Fibroblast of pulmonary artery (primary cell): ENCODE measurements at places on chromosomes 5 and 9.

DNA sequence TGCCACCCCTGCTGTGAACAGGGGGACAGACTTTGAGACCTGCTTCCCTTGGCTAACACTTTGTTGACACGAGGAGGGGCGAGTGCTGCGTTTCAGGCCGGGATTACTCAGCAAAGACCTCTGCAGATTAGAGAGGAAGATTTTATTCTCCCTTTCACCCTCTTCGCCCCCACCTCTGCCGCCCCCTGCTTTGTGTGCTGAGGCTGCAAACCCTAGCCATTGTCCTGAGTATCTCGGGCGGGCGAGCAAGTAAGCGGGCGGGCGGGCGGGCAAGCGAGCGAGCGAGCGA is 6.0 kb downstream of the ISL1 start:
- DNase-seq: no peak

DNA sequence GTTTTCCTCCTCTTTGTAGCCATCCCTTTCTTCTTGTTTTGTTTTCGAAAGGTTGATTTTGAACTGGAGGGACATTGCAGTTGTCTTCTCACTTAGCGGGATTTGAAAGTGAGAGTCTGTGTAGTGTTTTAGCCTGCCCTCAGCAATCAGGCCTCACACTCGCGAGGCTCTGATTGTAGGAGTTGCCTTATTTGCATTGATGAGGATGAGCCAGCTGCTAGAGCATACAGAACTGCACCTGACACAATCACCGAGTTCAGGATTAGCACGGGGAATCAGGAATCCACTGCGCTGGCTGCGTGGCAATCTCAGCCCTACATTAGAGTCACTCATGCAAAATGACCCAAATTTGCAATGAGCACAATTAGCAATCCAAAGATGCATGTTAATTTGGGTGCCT is 122.5 kb upstream of the TMEM161B start:
- DNase-seq: no peak

GRCh38 chr5:89443508-89443907 is 560.5 kb upstream of the MEF2C start:
- no peak for DNase-seq

DNA sequence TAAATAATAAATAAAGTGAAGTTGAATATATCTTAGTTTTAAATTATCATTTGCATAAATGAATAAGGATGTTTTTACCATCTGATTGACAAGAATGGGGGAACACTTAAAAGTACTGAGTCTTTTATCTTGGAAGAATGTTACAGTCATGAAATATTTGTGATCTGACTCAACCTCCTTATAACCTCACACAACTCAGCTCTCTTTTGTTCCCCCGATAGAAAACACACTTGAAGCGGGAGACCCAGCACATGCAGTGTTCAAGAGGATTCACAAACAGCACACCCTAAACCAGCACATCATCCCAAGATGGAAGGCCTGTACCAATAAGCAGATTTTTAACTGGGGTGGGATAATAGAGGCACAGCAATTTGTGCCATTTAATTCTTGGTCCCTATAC is 15.5 kb downstream of the BAAT start:
- DNase-seq: peak; percentile 51

GRCh38 chr5:110817459-110817858 is 78.7 kb downstream of the SLC25A46 start:
- DNase-seq: peak; percentile 65

GRCh38 chr5:176779537-176779936 is 30.8 kb upstream of the UNC5A start:
- DNase-seq: no peak

DNA sequence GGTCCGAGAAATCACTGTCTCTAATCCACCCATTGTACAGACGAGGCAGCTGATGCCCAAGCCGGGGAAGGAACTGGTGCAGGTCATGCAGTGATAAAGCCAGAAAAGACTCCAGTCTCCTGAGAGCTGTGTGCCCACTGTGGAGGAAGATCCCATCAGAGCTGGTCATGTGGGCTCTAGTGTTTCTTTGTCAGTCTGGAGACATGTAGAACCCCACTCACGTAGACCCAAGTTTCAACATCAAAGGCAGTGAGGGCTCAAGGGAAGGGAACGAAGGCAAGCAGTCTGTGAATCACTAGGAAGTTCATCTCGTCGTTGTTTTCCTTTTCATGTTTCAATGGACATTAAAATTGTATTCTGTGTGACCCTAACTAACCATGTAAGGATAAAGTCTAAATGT is 14.6 kb upstream of the GLIPR2 start:
- no peak for DNase-seq

DNA sequence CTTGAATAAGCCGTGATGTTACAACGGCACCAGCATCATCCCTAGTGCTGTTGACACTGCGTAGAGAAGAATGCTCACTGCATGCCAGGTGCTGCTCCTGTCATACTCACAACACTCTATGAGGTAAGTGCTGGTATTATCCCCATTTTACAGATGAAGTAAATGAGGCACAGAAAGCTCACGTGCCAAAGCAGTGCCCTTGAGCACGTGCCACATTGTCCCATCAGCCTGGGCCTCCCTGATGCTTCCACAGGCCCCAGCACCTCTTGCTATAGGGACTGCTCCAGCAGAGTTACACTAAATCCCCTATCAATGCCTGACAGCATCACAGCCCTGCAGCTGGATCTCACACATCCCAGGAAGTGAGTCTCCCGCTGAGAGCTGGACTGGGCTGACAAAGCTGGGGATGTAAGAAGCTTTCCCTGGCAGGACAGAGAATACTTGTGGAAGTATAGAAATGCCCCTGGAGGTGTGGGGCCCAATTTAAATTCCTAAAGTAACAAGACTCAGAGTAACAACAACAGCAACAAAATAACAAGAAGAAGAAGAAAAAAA is 216.1 kb downstream of the FSTL4 start:
- no peak for DNase-seq

DNA sequence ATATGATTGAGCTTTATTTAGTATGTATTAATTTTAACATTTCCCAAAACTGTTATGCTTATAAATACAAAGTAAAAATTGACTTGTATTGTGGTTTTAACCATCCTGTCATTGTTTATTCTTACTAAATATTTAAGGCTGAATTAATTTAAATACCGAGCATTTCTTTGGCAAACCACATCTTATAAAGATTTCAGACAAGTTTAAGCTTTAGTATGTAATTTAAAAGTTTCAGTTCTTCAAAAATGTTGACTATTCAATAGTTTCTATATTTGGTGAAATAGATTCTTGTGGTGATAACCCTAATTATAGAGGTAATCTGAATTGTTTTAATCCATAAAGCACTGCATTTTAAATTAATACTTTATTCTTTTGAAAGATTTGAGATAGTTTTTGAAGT is 65.5 kb downstream of the CCNH start:
- no peak for DNase-seq

- DNase-seq: no peak
Observed at GRCh38 chr9:114467910-114468309, 37.4 kb downstream of the WHRN start.

- DNase-seq: peak; percentile 9
Observed at GRCh38 chr9:85040821-85041465, 371.4 kb downstream of the NTRK2 start.

DNA sequence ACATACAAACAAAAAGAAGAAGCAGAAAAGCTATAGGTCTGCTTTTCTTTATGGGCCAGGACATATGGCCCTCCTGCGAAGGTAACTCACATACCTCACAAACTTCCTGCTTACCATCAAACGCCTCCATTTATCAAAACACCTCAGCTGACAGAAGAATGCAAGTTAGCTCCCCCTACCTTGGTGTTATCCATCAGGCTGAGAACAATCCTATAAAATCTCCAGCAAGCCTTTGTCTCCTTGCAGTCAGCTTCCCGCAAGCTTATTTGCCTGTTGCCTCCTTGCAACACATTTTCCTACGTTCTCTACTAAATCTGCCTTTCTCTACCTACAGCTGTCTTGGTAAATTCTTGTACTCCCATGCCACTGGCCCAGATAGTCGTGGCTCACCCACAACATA is 22.7 kb upstream of the PCA3 start:
- DNase-seq: no peak

DNA sequence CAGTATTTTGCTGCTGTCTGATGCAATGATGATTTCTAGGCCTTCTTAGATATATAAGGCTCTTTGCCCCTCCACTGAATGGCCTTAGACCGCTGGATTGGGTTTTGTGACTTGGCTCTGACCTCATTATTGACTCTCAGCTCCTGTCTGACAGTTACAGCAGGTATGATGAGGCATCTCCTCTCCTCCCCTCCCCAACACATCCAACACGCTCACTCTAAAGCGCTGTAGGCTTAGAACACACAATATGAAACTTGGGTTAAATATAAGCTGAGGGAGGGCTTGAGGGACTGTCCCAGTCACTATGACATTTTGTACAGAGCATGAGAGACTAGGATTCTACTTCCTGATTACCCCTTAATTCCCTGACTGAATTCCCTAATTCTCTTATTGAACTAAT is 18.8 kb upstream of the CER1 start:
- DNase-seq: no peak

DNA sequence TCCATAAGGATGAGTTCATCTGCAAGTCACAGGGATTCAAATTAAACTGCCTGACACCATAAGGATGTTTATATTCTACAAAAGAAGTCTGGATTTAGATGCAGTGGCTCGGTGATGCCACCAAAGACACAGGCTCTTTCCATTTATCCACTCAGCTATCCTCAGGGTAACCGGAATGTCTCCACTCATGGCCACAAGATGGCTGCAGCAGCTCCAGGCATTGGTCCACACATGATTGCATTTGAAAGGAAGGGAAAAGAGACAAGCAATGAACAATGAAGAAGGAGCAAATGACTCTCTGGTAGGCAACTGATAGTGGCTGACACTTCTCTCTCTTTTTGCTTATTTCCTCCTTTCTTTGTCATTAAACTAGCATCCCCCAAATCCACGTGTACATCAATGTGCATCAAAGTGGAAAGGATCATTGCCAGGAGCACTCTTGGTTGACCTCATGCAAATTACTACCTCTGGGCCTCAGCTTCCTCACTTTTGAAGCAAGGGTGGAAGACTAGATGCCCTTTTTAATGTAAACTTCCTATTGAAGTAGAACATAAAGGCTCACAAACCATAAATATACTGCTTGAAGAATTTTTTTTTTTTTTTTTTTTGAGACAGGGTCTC is 7.2 kb upstream of the SNX30 start:
- no peak for DNase-seq

DNA sequence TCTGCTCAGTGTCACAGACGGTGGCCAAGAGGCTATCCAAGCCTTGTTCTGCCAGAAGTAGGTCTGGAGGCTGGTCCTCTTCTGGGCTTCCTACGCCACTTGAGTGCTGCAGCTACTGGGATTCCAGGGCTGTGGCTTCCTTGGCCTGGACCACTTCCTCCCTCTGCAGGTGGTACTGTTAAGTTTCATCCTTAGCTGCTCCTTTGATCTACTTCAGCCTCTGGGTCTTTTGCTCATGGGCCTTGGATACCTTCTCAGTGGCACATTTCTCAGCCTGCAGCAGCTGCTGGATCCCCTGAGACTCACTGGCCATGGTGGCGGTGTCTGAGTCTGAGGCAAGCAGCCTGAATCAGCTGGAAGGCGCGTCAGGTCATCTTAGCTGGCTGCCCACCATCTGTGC is 10.3 kb downstream of the CNOT8 start:
- no peak for DNase-seq

GRCh38 chr9:106859957-106860720 is 2.8 kb upstream of the ZNF462 start:
- peak; percentile 28 for DNase-seq

DNA sequence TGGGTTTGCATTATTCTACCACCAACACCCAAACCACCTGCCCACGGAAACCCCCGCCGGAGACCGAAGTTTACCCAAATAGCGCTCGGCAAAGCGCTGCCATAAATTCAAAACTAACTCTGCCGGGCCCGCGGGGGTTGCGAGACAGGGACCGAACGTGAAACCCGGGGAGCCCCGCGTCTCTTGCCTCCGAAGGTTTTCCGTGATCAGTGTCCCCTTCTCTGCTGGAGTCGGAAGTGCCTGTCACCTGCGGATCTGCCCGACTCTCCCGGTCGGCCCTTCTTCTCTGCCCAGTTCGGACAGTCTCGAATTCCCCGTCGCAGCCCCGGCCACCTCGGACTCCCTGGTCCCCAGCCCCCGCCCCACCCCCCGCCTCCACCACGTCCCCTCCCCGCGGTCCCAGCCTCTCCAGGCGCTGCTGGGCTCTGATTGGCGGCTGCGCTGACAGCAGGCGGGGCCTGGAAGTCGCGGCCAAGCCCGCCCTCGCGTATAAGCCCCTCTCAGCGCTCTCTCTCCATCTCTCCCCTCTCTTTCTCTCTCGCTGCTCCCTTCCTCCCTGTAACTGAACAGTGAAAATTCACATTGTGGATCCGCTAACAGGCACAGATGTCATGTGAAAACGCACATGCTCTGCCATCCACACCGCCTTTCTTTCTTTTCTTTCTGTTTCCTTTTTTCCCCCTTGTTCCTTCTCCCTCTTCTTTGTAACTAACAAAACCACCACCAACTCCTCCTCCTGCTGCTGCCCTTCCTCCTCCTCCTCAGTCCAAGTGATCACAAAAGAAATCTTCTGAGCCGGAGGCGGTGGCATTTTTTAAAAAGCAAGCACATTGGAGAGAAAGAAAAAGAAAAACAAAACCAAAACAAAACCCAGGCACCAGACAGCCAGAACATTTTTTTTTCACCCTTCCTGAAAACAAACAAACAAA is at the start of gene RORB:
TSS of gene RORB (plus strand) at position 517 of the 929 bp plus-strand sequence. CDS start 642 bp downstream, outside the sequence.
- peak; percentile 38 for DNase-seq

- DNase-seq: no peak
Observed at GRCh38 chr9:88023001-88023400, 48.7 kb upstream of the CDK20 start.

GRCh38 chr5:107869438-107870115 is 198.8 kb upstream of the EFNA5 start:
- DNase-seq: peak; percentile 67

DNA sequence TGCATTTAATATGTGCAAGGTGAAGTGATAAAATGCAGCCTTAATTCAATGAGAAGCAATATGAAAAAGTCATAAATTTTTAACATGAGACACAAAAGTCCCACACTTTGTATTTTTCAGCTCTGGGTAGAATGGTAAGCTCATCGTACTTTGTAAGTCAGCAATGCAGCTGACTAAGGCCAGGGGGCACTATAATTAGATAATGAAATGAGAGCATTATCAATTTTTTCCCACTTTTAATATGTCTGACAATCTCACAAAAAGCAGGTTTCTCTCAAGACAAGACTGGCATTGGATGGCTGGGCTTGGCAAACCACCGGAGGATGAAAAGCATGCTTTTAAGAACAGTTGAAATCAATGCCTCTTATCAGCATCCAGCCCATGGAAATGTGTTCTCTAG is 162.8 kb downstream of the FAM174A start:
- DNase-seq: no peak

DNA sequence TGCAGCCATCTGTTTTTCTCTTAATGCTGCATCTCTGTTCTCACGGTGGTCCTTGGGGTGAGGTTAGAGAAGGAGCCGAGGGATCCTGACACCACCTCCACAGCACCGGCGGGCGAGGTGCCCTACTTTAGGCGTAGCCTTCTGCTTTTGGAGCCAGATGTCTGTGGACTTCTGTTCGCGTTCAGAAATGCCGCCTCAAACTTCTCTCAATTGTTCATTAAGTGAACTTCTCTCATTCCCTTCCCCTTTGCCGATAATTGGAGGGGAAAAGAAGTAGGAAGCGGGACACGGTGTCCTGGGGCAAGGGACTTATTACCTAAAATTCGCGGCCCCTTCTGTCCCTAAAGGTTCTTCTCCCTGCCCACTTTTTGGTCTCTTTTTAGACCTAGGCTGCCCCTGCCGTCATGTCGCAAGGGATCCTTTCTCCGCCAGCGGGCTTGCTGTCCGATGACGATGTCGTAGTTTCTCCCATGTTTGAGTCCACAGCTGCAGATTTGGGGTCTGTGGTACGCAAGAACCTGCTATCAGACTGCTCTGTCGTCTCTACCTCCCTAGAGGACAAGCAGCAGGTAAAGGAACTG is 455 bp downstream of the KIF20A start:
- DNase-seq: no peak
